ENCODE measurements at places on chromosomes 12 and 14.
A peak's percentile ranks its signal among the peaks of the same experiment; 100 is the strongest.

DNA sequence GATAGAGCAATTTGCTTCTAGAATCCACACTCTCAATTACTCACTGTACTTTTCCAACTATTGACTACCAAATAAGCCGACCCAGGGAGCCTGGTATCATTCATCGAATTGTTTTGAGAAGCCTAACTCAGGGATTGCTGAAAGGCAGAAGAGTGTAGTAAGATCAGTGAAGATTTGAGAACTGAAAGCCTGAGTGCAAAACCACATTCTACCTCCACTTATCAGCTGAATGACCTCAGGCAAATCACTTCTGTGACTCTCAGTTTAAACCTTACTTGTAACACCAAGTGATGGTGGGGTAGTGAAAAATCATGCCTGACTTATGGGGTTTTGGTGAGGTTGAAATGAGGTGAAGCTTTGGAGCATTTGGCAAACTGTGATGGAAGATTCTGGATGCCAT is 126.1 kb upstream of the MAX start:
- DNase-seq = no peak

DNA sequence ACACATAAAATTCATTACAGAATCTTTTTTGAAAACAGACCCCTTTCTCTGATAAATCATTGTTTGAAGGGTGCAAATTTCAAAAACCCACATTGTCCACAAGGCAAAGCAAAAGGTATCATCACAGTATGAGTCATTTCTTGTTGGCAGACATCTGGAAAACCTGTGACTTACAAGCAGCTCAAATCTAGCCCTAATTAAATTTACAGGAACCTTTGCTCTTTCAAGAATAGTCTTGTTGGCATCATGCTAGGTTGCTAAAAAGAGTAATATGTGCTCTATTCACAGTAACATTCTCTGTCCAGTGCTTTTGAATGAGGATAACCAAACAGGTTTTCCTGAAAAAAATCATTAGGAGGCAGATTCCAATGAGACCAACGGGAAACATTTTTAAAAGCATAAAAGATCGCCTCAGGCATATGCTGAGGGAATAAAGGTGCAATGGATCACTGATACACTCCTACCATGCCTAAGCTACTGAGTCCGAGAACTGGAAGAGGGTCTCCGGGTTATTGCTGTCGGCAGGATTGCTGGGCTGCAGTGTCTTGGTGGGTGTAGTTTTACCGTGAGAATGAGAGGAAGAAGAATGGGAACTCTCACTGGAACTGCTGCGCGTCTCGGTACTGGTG is 55.5 kb upstream of the TTC7B start:
- DNase-seq = no peak

- DNase-seq = no peak
Measured at GRCh38 chr14:51072976-51073375, 21.9 kb downstream of the TRIM9 start.

- DNase-seq = no peak
Measured at GRCh38 chr12:126663304-126664094, 1598.3 kb downstream of the AACS start.

GRCh38 chr14:63249092-63249491 is 44.8 kb downstream of the RHOJ start:
- no peak for DNase-seq

DNA sequence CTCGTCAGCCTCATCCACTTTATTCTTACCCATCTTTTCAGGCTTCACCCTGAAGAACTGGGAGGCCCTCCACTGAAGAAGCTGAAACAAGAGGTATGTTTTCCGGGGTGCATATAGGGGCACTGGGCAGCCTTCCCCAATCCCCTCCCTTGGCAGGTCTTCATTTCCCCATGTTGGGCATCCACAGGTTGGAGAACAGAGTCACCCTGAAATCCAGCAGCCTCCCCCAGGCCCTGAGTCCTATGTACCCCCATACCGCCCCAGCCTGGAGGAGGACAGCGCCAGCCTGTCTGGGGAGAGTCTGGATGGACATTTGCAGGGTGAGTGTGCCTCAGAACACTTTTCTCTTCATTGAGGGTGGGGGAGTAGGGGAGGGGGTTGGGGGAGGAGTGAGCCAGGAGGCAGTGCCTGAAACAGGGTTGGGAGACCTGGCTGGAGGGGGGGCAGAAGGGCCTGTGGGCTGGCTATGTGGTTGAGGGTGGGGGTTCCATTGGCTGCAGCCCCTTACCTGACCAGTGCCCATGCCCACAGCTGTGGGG is 4.0 kb downstream of the NAB2 start:
- no peak for DNase-seq

DNA sequence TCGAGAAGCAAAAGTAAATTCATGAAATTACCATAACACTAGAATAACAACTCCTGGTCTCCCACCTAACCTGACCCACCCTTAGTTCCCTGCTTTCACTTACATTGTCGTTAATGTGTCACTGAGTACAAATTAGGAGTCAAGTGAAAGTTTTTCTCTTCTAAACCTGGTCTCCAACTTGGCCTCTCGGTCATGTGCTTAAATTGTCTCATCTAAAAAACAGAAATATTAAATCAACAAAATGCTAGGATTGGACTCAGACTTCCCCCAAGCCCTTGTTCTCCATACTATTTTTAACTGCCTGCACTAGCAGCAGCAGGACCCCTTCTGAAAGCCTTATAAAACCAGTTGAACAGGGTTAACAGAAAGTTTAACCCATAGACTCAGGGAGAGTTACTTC is 1.8 kb upstream of the BTG1 start:
- no peak for DNase-seq

DNA sequence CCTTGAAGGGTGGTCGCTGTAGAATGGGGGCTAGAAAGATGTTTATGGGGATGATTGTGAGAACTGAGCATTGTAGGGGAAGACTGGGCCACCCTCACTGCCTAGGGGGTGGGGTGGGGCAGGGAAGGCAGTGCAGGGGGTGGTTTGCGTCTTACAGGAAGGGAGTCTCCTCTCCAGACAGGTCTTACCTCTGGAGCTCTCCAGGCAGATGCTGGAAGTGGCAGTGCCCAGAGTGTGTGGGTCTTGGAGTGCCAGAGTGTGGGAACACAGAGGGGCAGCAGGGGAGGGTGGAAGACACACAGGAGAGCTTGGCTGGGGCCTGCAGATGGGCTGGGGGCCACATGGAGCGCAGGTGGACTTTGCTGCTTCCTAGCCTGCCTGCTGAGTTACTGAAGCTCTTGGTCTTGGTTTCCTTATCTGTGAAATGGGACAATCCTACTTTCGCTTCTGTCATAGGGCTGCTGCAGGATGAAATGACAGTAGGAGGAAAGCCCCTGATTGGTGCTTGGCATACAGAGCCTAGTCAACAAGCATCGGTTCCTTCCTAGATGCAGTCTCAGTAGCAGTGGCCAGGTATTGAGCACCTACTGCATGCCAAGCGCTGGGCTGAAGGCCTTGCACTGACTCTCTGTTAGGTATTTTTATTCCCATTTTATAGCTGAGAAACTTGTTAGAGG is 118.3 kb downstream of the SLC25A47 start:
- no peak for DNase-seq

GRCh38 chr14:105090493-105091053 is 25.3 kb upstream of the GPR132 start:
- peak; percentile 93 for DNase-seq

GRCh38 chr14:99327458-99328250 is 55.7 kb upstream of the BCL11B start:
- no peak for DNase-seq

DNA sequence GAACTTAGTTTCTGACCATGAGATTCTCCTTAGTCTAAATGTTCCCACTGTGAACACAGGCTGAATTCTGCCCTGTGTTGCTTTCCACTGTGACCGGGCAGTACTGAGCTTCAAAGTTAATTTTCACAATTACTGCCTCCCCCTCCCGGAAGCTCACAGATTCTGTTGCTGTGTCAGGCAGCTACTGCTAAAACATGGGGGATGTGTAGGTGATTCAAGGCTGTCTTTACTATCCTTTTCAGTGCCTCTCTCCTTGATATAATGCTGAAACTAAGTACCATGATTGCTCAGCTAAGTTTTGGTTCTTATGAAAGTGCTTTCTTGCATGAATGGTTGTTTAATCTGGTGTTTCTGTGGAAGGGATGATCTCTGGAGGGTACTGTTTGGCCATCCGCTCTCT is 428.3 kb upstream of the NOVA1 start:
- no peak for DNase-seq

GRCh38 chr14:94921456-94921855 is 151.5 kb upstream of the GSC start:
- DNase-seq = no peak

GRCh38 chr12:93390031-93390430 is 12.3 kb downstream of the NUDT4 start:
- no peak for DNase-seq

DNA sequence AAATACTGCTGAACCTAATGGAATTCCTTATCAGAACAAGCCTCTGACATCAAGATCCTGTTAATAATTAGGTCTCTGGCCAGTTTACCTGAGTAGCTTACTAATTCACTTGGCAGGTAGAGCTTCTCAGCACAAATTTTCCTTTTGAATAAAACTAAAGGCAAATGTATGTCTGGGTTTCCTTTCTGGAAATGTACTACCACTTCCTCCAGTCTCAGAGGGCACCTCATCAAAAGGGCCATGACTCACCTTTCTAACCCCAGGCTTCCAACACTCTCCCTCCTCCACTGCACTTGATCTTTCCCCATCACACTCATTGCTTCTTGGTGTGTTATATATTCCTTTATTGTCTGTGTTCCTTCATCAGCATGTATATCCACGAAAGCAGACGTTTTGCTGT is 90.5 kb downstream of the SLC2A13 start:
- no peak for DNase-seq

GRCh38 chr12:107511292-107511691 is 174.3 kb upstream of the PWP1 start:
- no peak for DNase-seq

GRCh38 chr14:100293497-100294212 is 12.6 kb downstream of the SLC25A29 start:
- DNase-seq = no peak

DNA sequence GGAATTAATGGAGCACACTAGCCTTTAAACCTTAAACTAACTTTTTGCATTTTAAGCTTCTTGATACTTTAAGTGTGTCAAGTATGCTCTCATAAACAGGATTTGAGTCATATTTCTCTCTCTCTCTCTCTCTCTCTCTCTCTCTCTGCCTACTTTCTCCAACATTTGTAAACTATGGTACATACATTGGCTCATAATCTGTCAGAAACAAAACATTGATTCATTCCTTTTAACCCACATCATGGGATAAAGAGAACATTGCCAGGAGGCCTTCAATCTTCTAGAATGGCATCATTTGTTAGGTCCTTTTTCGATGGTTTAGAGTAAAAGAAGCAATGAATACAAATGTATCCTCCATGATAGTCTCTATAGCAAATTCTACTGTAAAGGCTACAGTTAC is 81.6 kb upstream of the RERGL start:
- DNase-seq = no peak

DNA sequence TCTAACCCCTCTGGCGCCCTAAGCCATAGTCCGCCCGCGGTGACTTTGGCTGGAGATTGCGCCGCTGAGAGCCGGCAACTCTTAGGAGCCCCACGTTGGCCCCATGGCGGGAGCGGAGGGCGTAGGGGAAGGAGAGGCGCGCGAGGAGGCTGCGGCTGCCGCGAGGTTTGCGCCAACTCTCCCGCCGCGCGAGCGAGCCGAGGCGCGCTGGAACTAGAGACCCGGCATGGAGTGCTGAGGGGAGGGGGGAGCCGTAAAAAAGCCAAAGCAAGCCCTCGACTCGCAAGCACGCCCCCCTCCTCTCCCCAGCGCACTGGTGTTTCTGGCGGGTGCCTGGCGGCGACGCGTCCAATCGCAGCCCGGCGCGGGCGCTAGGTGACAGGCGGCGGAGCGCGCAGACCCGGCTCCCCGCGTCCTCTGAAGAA is at the start of gene SYT10:
Gene SYT10, minus strand, starts transcription at position 233 of the 425 bp plus-strand sequence. CDS start 297 bp downstream, outside the sequence.
- DNase-seq = no peak

DNA sequence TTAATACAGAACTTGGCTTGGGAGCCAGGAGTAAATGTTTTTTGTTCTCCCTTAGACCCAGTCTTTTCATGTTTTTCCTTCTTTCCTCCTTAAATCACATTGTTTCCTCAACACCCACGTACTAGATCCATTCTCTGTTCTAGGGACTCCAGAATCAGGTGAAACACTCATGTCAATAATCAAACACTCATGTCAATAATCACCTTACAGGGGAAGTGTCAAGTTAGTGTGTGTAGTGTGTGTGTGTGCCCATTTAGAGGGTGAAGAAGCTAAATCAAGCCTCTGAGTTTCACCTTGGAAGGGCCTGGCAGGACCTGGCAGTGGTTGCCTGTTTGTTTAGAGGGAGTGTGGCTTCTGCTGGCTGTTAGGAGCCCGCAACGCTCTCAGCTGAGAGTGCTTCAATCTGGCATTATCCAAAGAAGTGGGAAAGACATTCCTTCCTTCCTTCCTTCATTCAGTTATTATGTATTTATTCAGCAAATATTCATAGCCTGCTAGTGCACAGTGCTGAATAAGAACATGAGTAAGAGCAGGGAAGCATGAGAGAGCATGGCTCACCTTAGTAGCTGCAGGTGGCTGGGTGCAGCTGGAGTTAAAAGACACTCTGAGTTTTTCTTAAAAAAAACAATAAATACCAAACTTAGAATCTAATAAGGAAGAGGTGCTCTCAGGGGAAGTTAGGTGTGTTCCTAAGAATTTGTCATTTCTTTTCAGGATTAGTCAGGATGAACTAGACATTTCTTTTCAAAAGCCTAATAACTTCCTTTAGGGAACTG is 17.6 kb upstream of the EID3 start:
- DNase-seq = no peak

- DNase-seq = no peak
Measured at GRCh38 chr12:129911428-129912049, 7.7 kb upstream of the TMEM132D start.

DNA sequence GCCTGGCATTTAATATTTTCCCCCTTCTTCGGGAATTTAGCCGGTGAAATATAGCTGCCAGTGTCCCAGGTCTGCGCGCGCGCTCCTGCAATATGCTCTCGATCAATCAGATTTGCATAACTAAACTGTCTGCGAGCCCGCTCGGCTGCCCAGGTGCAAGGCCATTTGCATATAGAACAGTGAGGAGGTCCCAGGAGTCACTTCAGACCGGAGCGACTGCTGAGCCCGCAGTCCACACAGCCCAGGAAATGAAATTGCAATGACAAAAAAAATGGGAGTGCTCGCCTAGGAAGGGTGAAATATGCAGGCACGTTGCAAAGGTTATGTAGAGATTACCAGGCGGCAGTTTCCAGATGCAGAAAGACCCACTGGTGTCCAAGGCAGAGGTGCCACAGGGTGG is 228.5 kb downstream of the VRK1 start:
- no peak for DNase-seq

- no peak for DNase-seq
Measured at GRCh38 chr12:122389677-122390076, 32.8 kb downstream of the CLIP1 start.

DNA sequence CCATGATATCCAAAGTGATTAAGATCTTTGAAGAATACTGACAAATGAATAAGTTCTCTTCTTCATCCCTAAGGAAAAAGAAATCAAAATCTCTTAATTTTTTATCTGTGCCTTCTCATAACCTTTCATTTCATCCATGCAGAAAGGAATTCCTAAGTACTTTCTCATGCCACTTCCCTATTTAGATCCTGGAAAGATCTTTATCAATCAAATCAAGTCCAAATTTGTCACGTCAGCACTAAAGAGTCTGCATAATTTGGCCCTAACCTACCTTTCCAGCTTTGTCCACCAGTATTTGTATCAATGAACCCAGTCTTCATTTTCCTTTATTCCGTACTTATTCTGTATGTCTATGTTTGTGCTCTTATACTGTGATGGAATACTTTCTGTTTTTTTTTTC is 41.2 kb downstream of the VEZT start:
- no peak for DNase-seq

Measured in Right ventricle myocardium inferior (tissue), 1 donor.